ENCODE measurements at places on chromosomes 3 and 15.
A peak's percentile ranks its signal among the peaks of the same experiment; 100 is the strongest.

DNA sequence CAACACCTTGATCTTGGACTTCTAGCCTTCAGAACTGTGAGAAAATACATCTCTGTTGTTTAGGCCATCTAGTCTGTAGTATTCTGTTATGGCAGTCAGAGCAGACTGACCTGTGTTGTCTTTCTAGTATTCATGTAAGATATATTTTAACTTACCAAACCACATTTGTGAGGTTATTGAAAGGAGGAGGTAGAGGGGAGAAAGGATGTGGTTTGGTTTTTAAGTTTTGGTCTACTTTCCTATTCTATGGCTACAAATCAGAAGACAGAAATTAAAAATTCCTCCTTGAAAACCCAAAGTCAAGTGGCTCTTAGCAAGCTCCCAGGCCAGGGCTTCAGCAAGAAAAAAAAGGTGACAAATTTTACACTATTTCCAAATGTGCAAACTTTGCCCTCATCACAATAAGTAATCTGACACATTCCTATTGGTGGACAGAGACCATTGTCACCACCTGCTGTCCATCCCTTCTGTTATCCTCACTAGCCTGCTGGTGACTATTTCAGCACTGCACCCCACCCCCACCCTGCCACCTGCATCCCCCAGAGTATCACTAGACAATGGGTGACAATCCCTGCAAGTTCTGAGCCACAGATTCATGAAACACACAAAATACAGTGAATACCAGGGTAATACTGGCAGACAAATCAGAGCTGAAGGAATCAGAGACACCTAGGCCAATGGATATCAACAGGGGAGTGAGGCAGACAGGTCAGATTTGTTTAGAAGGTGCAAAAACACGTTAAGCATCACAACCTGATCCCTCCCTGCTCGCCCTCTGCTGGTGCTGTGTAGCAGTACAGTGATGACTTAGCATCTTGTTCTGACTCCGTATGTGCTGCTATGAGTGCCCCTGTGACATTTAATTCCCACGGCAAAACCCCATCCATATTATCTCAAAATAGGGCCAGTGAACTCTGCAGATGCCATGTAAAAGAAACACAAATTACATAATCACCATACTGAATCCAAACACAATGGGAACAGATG, 79.0 kb upstream of the DCLK3 start:
- DNase-seq = no peak

DNA sequence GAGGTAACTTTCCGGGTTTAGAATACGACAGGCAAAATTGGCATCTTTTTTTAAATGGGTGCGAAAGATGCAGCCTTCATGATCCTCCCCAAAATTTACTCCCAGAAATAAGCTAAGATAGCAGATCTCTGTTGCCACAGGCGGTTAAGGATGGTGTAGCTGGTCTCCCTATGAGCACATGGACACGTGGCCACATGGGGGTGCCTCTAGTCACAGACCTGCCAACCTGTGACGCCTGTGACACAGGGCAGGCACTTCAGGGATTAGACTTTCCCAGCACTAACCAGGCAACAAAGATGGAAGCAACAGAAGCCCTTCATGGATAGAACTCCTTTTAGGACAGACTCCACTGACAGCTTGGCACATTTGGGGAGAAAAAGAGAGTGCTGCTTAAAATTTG, 320.3 kb downstream of the THSD4 start:
- DNase-seq = no peak

GRCh38 chr3:119743921-119744320, 38.0 kb upstream of the NR1I2 start:
- no peak for DNase-seq

DNA sequence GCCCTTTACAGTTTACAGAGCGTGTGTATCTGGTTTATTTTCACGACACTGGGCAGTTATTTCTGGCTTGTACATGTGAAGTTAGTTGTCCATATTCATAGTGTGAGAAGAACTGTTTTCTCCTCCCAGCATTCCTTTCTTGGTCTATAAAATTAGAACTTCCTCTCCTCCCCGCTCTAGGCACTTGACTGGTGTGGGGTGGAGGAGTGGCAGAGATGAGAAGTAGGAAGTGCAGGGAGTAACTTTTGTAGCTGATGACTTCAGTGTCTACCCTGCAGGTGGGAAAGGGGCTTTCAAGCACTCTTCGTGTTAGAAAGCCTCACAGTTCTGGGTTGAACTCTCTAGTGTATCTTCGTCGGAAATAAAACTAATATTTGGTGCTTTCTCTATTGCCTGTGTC, 13.4 kb downstream of the APOD start:
- DNase-seq = no peak

- peak; percentile 3 for DNase-seq
Measured at GRCh38 chr3:56681984-56682461, 1.0 kb downstream of the TASOR start.

DNA sequence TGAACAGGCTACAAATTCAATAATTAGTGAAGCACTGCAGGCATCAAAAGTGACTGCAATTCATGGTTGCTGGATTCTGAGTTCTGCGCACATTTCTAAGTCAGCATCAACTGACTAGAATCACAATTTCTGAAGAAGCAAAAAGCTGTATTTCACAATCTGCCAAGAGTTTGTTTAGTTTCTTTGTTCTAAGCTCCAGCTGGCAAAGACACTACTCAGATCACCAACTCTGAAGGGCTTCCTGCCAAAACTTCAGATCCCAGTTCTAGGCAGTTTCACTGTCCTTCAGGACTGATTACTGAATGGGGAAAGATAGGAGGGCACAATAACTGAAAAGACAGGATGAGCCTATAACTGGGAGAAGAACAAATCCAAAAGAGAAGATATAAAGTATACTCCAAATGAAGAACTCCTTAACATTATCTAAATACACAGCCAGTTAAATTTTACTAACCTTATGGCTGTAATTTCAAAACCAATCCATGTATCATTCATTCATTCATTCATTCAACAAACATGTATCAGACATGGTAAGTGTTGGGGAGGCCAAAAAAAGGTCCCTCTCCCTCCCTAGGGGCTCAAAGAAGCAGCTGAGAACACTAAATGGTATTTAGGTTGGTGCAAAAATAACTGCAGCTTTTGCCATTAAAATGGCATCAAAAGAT, 17.1 kb downstream of the TJP1 start:
- DNase-seq = no peak

- peak; percentile 11 for DNase-seq
Measured at GRCh38 chr15:70466895-70467529, 296.3 kb downstream of the UACA start.

- DNase-seq = no peak
Measured at GRCh38 chr3:89278302-89279025, 171.0 kb downstream of the EPHA3 start.

GRCh38 chr3:16653712-16654111, 48.5 kb upstream of the DAZL start:
- DNase-seq = no peak

DNA sequence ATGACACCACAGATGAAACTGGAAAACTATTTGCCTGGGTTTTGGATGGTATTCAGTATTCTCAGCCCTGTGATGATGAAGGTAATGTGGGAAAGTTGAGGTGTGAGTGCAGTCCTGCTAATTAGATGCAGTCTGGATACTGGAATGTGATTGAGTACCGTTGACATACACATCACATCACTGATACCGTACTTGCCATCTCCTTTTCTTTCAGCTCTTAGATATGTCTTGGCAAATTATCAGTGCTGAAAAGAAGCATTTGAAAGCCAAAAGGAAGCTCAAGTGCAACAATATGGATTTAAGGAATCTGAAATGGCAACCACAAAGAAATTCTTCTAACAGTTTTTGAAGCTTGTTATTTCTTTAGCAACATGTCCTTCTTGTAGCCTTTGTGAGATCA, 381.4 kb upstream of the TGFBR2 start:
- DNase-seq = no peak

DNA sequence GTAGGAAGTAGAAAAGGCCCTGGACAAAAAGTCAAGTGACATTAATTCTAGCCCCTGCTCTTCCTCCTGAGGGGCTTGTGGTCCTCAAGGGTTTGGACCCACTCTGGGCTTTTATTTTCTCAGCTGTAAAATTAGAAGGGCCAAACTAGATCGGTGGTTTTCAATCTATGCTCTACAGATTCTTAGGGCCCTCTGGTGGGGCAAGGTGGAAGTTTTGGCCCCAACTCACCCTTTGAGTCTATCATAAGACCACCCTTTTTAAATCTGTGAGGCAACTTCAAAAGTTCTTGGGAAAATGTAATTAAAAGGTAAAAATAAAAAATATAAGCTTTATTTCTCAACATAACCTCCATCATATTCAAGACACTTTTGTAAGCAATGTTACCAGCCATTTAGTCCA, 25.6 kb upstream of the CFAP161 start:
- DNase-seq = no peak

All from NCI-H187 treated with DMSO at 0.1 percent for 48 hours (cell line).